ENCODE measurements at places on chromosomes 6 and 20.

DNA sequence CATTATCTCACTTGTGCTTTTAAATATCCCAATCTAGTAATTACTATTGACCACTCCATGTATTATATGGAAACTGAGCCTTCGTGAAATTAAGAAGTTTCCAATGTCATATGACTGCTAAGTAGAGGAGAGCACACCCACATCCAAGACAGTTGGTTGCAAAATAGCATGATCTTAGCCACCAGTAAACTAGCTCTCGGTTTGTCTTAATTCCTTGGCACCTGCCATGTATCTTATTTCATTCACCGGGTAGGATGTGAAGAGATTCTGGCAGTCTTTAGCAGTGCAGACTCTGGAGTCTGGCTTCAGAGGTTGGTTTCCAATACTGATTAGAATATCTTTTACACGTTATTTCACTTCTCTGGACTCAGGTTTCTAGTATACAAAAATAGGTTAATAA lies 270.3 kb downstream of the LAMA2 start:
- no peak for DNase-seq

DNA sequence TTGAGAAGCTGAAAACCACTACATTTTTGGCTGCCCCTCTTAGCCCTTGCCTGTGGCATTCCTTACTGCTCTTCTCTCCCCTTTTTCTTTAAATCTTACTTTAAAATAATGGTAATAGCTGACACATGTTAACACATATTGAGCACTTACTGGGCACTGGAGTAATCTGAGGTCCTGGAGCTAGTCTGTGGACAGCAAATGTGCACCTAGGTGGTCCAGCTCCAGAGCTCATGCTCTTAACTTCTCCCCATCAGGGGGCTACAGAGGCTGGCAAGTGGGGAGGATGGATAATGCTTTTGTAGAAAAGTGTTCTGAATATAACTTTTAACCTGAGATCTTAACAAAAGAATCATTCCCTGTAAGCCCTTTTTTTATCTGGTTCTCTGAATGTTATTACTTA lies 74.8 kb downstream of the ADGRB3 start:
- no peak for DNase-seq

- DNase-seq, result no peak
Observed at GRCh38 chr6:168934660-168935627, 318.7 kb downstream of the THBS2 start.

DNA sequence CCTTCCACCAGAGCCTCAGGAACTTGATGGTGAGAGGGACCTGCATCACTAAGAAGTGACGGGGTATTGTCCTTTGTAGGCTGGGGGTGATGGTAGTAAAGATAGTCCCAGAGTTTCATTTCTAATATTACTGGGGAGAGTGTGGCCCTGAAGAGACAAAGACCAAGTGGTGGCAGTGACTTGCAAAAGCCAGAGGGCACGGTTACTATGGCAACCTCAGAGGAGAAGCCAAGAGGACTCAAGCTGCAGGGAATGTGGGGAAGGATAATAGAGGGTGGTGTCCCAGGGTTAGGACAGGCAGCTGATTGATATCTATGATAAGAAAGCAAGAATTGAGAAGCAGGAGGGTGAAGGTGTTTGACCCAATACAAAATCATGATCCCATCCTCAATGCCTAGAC lies 42.5 kb downstream of the HLA-G start:
- no peak for DNase-seq

DNA sequence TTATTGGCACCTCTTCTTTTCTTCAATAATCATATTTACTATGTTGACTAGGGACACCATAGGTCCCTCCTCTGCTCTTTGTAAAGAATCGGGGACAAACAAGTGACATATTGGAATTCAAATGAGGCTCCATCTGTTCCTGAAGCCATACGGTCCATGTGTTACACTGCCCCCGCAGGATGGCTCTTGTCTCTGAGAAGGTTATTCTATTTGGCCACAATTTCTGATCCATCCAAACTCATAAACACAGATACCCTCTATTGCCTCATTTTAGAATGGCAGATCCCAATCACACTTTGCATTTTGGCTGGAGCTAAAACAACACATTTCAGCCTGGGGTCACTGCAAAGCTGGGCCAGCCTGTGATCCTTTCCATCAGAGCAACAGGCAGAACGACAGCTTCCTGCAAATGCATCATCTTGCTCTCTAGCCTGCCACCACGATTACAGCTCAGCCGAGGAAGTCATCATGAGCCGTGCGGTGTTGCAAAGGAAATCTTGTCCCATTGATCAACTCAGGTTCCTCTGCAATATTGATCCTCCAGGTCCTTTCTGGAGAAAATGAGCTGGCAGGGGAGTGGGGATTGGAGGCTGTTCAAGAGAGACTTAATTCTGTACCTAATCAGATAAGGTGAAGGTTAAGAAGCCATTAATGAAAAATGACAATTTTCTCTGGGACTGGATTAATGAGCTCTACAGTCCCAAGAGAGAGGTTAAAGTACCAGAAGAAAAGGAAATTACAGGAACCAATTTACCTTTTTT lies 73.1 kb downstream of the AGPAT4 start:
- peak; percentile 49 for DNase-seq

DNA sequence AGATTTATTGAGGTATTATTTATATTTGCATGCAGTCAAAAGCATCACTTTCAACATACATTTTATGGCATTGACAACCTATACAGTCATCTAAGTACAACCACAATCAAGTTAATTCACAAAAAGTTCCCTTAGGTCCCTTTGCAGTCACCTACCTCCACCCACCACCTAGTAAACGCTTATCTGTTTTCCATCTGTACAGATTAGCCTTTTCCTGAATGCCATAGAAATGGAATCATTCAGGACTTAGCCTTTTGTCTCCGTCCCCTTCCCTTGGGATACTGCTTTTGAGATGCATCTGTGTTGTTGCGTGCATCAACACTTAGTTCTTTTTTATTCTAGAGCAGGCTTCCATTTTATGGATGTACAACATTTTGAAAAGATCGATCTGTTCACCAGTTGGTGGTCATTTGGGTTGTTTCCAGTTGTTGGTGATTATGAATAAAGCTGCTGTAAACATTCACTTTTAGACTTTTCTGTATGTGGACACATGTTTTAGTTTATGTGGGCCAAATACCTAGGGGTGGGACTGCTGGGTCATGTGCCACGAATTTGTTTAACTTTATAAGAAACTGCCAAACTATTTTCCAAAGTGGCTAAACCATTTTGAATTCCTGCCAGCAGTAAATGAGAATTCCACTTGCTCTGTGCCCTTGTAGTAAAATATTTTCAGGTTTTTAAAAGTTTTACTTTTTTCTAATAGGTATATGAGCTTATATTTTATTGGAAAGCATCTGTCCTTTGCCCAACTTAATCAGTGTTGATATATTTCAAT lies 17.6 kb upstream of the IFNGR1 start:
- no peak for DNase-seq

DNA sequence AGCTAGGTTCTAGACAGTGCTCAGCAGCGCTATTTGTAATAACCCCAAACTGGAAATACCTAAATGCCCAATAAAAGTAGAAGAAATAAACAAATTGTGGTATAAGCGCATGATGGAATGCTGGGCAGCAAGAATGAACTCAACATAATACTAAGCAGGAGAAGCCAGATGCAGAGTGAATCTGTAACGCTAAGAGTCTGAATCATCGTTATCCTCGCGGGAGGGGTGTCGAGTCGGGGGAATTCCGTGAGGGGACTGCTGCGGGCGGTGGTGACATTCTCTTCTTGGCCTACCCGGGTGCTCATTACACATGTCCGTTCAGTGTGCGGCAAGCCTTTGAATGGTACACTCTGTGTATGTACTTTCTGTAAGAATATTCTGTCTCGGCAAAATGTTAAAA lies 83.7 kb downstream of the SULF2 start:
- no peak for DNase-seq

DNA sequence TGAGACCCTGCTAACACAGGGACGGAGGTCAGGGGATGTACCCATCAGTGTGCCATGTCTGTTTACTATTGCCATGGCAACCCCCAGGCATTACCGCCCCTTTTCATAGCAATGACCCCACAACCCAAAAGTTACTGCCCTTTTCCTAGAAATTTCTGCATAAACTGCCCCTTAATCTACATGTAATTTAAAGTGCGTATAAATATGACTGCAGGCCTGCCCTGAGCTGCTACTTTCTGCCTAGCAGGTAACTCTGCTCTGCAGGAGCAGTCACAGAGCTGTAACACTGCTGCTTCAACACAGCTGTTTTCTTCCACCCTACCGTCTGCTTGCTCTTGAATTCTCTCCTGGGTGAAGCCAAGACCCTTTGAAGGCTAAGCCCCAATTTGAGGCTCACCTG lies 57.1 kb upstream of the RPS6KA2 start:
- DNase-seq, result no peak

DNA sequence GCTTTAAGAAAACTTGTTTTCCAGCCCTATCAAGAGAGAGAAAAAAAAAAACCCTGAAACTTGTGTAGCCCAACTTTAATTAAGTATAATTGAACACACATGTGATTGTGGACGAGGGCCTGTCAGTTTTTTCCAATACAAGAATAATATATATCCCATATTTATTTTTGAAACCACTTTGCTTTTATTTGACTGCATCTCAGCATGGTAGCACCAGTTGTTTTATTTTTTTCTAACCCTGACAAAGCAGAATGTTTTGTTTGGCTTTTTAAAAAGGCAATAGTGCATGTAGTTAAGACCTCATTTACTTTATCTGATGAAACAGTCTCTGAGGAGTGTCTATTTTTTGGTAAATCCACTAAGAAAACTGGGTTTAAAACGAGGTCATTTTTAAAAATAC lies 257.7 kb downstream of the CDKAL1 start:
- no peak for DNase-seq

DNA sequence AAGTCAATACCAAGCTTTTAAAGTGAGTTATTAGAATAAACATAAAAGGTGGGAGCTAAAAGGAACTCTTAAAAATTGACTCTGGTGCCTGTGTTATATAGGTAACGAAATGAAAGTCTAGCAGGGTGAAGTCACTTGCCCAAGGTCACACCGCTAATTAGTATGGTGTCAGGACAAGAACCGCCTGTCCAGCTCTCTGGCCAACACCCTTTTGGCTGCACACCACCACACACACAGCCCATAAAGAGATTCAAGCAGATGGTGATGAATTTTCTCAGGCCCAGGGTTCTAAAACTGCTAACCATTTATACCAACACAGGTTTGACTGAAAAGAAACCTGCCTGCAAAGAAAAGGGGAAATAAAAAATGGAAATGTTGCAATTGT lies 20.2 kb downstream of the GFOD1 start:
- DNase-seq, result no peak

DNA sequence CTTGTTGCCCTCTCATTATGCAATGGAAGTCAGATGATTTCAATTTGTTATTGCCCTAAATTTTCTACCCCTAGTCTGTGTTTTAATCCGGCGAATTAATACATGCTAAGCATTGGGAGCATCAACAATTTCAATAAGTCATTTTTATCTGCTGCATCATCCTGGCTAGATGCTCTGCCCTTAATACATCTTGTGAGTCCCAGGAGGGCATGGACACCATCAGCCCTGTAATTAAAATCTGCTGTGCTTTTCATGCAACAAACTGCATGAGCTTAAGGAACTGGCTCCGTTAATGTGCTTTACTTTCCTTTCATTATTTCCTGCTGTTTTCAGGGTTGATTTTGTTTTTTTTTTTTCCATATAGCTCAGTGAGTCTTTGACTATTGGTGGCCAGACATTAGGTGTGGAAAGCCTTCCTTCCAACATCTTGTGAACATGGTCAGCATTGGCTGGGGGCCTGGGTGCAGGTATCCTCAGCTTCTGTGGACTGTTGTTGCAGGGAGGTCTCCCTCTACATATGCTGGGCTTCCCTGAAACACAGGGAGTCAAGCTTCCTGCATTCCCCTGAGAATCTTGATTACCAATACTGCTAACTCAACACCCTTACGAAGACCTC lies 8.5 kb upstream of the PBOV1 start:
- no peak for DNase-seq

DNA sequence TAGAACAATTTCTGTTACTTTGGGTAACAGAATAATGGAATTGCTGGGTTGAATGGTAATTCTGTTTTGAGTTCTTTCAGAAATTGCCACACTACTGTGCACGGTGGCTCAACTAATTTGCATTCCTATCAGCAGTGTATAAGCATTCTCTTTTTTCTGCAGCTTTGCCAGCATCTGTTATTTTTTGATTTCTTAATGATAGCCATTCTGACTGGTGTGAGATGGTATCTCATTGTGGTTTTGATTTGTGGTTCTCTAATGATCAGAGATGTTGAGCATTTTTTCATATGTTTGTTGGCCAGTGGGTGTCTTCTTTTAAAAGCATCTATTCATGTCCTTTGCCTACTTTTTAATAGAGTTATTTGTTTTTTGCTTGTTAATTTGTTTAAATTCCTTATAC lies 846.8 kb downstream of the KIF16B start:
- DNase-seq, result no peak

DNA sequence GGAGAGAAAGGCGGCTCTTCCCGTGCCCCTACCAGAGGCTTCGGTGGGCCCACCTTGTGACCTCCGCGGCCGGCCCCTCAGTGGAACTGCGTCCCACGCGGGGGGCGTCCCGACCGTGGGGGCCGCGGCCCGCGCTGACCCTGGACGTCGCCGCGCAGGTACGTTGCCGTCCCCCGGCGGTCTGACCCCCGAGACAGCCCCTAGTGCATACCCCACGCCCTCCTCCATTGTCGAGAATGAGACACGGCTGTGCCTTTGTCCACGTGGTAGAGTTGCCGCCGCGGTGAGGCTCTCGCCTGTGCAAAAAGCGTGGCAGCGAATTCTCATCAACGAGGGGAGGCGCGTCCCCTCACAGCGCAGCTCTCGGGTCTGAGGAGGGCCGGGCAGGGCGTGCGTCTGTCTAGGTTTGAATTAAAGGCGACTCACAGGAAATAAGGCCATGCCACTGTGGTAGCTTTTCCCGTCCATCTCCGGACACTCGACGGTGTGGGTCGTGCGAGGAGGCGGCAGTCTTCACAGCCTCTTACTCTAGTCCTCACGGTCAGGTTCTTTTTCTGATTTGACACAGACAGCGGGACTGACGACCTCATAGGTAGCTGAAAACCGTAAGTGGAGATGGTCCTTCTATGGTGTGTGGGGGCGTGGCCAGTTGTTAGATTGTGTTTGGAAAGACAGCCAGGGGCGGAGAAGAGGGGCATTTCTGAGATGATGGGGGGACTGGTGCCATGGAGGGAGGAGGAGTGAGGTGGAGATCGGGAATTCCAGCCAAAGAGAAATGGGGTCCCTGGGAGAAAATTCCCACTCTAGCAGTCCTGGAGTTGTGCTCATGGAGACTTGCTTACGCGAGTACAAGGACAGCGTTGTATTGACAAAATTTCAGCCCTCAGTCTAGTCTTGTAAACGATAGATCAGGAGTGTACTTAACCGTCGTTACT lies 580 bp downstream of the NXT1 start:
- DNase-seq, result peak; percentile 89

- no peak for DNase-seq
Observed at GRCh38 chr20:41984031-41984430, 365.9 kb upstream of the CHD6 start.

DNA sequence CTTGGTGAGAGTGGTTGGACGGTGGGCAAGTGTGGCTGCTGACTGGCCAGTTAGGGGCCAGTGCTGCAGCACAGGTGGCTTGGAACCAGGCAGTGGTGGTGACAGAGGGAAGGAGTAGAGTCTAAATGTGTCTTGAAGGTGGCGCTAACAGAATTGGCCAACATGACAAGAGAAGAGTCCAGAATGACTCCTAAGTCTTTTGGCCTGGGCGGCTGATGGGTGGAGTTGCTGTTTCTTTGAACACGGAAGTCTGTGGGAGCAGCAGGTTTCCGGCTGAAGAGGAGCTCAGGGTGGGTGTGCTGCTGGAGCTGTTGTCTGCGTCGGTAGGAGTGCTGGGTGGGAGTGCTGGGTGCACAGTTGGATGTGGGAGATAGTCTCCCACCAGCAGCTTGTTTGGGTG lies 10.1 kb downstream of the LSM14B start:
- no peak for DNase-seq

Measured in Karpas-422 (cell line).